ENCODE measurements at places on chromosomes 6 and 20.

- DNase-seq: no peak
These were observed 231.1 kb downstream of the SOX4 start for GRCh38 chr6:21824431-21825177.

GRCh38 chr6:121237859-121238258, 96.4 kb downstream of the TBC1D32 start:
- no peak for DNase-seq

- peak; percentile 93 for DNase-seq
These were observed 45.9 kb downstream of the FGD2 start for GRCh38 chr6:37051138-37052026.

- DNase-seq: peak; percentile 83
These were observed 90.5 kb downstream of the SYNJ2 start for GRCh38 chr6:158072083-158072721.

DNA sequence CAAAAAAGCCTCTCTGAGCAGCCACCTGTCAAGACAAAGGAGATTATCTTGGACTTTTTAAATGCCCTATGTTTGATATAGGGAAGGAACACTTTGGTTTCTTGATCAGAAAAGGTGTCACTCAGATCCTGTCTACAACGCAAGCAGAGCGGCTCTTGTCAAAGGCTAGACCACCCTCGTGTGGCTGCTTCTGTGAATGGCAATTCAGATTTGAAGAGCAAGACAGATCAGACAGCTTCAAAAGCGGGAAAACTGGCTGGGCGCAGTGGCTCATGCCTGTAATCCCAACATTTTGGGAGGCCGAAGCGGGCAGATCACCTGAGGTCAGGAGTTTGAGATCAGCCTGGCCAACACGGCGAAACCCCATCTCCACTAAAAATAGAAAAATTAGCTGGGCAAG, 10.1 kb upstream of the NXT1 start:
- DNase-seq: peak; percentile 67

- no peak for DNase-seq
These were observed 333.3 kb upstream of the ZFP64 start for GRCh38 chr20:52524861-52525260.

DNA sequence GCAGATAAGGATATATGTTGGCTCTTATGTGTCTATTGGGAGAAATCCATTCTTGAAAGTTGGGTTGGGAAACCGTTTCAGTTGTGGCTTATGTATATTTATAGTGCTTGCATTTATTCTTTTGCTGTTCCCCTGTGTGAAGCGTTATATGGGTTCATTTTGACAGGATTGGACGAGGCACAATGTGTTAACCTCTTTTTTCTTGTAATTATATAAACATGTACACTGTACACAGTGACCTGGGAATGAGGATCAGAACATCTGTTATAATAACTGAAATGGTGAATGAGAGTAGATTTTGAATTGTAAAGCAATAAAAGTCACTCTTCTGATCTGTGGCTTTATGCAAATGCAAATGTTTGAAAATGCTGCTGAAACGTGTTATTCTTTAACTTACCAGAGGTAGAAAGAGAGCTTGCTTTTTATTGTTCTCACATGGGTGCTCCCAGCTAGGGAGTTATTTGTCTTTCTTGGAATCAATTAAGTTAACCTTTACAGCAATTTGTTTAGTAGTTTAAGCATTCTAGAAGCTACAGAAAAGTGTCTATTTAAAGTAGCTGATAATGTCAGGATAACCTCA, 213.7 kb downstream of the GRIK2 start:
- DNase-seq: no peak

Data from SK-N-SH (cell line).